ENCODE measurements at places on chromosomes 3 and 15.

- no peak for DNase-seq
These were observed 28.1 kb upstream of the CTDSPL start for GRCh38 chr3:37833302-37834186.

- DNase-seq: no peak
These were observed 123.9 kb downstream of the OXNAD1 start for GRCh38 chr3:16388850-16389441.

DNA sequence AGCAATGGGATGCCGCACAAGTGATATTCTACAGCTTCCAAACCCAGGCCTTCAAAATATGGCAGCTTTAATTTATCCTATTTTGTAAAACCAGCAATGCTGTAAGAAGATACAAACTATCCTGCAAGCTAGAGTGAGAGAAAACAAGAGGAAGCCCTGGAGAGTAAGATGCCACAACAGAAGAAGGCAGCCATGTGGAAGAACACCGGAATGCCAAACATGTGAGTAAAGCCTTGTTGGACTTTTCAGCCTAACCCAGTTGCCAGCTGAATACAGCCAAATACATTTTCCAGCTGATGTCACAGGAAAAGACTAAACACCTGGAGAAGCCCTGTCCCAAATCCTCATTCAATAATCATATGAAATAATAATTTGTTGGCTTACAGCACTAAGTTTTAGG is 1115.1 kb upstream of the CADM2 start:
- DNase-seq: no peak

DNA sequence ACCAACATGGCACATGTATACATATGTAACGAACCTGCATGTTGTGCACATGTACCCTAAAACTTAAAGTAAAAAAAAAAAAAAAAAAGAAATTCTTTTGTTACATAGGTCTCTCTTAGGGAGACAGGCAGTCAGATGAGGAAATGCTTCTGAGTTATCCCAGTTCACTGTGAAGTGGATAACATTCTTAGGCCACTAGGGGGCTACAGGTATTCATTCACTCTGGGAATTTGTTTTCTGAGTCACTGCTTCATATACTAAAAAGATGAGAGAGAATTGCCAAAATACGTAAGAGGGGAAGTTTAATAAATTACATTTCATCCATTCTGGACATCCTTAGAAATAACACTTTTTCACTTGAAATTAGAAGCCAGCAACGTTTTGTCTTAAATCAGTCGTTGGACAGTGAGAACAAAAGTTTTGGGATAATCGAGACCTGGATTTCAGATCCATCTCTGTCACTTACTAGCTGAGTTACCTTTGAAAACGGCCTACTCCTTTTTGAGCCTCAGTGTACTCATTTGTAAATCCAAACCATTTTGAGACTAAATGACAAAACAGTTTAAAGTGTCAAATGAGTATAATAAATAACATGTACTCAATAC is 738.4 kb upstream of the ALCAM start:
- DNase-seq: no peak

DNA sequence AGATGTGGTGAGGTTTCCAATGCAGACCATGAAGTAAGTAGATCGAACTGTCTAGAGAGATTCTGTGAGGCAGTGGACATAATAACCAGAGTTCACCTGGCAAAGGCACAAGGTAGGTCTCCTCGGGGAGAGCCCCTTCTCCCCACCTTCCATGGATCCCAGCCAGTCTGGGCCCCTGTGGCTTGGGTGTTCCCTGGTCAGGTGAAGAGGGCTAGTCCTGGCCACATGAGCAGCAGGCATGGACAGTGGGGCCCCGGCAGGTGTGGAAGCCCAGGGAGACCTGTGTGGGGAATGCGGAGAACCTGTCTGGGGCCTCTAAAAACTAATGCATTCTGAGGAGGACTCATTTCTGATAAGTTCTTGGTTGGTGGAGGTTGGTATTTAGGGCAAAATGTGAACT is 241.4 kb upstream of the TRIM42 start:
- no peak for DNase-seq

DNA sequence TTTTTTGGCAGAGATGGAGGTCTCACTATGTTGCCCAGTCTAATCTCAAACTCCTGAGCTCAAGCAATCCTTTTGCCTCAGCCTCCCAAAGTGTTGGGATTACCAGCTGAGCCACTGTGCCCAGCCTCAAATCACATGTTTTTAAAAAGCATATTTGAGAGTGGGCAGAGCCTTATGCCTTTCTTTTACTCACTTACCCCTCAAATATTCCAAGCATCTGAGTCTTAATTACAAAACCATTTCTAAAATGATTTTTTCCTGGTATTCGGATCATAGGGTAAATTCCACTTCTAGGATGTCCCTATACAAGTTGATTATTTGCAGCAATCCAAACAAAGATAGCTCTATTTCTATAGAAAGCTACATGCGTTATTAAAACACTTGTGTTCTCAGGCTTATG is 106.1 kb downstream of the RFTN1 start:
- DNase-seq: no peak

DNA sequence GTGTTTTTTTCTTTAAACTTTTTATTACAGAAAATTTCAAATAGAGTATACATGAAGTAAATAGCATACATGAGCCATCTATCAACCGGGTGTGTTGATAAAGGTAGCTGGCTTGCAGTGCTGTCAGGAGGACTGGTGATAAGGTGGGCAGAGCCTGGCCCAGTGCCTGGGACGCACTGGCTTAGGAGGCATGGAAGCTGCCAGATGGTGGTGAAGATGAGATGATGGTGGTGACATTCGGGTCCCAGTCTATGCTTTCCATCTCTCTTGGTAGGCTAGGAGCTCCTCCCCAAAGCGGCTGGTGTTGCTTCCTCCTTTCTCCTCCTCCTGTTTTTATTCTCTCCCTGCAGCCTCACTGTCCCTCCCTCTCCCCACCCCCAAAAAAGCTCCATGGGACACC is 101.7 kb downstream of the ADCY5 start:
- no peak for DNase-seq

All from stimulated activated CD8-positive, alpha-beta memory T cell treated with anti-CD3 and anti-CD28 coated beads, Interleukin-15, amount 100 ng/mL, for 1 hour (primary cell).